NCI-H187 (cell line): ENCODE measurements at places on chromosomes 6 and 20.
A peak's percentile ranks its signal among the peaks of the same experiment; 100 is the strongest.

DNA sequence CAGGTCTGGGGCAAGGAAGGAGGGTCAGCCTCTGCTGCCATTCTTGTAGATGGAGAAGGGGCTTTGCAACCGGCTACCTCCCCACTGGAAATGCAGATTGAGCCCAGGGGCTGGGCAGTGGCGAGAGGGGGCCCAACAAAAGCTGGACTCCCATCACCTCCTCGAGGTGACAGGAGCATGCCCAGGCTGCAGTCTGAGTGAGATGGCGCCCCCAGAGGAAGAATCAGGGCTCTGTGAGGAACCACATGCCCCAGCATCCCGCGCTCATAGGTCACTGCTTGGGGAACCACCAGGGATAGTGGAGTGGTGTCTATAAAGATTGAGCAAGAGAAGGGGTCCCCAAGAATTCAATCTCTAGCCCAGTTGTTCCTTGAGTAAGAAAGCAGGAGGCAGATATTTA lies 31.6 kb upstream of the NEDD9 start:
- DNase-seq, result no peak

DNA sequence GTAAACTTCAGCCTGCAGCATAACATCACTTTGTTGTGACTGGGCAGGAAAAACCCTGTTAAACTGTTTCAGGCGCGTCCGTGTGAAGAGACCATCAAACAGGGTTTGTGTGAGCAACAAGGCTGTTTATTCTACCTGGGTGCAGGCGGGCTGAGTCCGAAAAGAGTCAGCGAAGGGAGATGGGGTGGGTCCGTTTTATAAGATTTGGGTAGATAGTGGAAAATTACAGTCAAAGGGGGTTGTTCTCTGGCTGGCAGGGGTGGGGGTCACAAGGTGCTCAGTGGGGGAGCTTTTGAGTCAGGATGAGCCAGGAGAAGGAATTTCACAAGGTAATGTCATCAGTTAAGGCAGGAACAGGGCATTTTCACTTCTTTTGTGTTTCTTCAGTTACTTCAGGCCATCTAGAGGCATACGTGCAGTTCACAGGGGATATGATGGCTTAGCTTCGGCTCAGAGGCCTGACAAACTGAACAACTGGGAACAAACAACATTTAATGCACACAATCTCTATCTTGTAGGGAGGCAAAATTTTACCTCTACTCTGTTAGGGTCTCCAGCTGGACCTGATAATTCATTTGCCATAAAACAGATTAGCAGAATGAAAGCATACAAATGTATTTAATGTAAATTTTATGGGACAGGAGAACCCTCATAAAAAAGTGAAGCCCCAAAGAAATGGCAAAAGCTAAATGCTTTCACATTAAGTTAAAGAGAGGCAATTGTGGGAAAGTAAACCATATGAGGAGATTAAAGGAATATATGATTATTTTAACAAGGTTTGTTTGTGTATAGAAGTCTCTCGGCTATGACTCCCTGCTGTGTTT lies 58.3 kb upstream of the HFE start:
- no peak for DNase-seq

- no peak for DNase-seq
Measured at GRCh38 chr6:37123957-37124729, 45.8 kb upstream of the PIM1 start.

DNA sequence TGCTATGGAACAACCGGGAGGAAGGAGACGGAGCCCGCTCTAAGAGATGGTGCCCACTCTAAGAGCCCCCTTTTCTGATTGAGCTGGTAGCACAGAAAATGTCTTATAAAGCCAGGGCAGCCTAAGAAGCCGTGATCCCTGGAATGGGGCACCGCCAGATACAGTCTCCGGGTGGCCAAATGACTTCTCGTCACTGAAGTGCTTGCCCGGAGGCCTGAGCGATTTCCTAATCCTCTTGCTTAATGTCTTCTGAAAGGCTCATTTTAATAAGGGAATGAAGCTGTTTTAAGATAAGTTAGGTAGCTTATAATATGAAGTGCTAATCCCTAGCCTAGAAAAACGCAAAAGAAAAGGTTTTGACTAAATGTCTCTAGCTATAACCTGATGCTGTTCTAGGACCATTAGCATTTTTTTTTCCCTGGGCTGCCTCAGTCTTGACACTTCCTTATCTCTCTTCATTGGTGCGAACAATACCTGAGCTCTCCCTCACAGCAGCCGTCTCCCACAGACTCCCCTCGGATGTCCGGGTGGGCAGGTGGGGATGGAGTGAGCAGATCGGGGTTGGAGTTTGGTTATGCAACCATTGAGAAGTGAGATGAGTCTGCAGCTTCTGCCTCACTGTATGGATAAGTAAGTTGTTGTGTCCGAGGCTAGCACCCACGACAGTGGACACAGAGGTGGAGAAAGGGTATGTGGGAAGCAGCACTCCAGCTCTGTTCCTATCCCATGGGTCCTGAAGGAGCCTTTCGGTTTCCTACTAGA lies 559.4 kb upstream of the AGPAT4 start:
- no peak for DNase-seq

GRCh38 chr6:37381579-37381978 lies 27.8 kb downstream of the RNF8 start:
- DNase-seq, result no peak

- no peak for DNase-seq
Measured at GRCh38 chr20:37955511-37955910, 52.6 kb downstream of the VSTM2L start.

GRCh38 chr6:30990422-30991086 lies 7.0 kb downstream of the MUC21 start:
- DNase-seq, result no peak

- no peak for DNase-seq
Measured at GRCh38 chr6:11188161-11188915, 44.1 kb downstream of the NEDD9 start.

GRCh38 chr6:148395583-148396101 lies 53.0 kb downstream of the SASH1 start:
- DNase-seq, result no peak

DNA sequence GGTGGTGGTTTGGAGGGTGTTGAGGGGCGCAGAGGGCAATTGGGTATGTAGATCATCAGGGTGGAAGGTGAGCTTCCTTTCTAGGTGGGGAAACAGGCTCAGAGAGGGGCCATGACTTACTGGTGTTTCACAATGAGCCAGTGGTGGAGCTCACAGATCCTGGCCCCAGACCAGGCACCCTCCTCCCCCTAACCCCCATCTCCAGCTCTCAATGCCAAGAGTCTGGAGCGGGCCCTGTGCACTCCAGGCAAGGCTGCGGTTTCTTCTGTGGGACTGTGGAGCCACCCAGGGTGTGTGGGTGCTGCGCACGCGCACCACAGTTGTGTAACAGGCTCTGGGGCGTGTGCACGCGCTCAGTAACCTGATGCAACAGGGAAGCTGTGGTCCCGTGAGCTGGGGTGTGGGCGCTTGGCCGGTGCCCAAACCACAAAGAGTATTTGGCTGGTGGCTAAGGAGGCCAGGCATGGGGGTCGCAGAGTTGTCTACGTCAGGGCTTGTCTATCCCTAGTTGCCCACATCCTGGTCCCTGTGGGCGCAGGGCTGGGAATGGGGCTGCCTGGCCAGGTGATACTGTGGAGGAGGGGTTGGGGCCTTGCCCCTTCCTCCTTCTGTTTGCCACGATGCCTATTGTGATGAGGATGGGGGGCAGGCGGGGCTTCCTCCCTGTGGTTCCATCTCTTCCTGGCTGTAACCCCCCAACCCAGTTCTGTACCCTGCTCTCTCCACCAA lies 37.5 kb upstream of the MRPS18A start:
- peak; percentile 57 for DNase-seq

GRCh38 chr6:56833127-56833791 lies 121.6 kb upstream of the BEND6 start:
- DNase-seq, result no peak

- DNase-seq, result no peak
Measured at GRCh38 chr6:75334266-75335040, 49.9 kb upstream of the TMEM30A start.

DNA sequence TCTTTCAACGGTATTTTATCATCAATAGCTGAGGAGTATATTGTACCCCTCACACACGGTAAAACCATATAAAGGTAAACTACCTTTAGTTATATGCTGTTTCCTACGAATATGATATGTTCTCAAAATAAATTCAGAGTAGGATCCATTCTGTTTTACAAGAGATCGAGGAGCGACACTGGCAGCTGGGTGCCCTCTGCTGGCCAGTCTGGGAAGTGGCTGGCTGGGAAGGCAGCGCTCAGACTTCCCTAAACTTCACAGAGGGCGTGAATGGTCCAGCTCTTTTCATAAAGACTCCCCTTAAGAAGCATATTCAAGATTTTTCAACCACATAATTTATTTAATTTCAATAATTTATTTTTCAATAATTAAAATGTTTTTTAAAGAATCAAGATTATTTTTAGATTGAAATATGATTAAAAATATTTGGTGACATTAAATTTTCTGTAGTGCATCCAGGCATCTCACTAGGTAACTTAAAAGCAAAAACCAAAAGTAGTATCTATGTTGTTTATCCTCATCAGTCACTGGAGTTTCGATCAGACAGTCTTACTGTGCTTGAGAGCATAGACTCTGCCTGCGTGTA lies 187.5 kb upstream of the PDE10A start:
- DNase-seq, result no peak

DNA sequence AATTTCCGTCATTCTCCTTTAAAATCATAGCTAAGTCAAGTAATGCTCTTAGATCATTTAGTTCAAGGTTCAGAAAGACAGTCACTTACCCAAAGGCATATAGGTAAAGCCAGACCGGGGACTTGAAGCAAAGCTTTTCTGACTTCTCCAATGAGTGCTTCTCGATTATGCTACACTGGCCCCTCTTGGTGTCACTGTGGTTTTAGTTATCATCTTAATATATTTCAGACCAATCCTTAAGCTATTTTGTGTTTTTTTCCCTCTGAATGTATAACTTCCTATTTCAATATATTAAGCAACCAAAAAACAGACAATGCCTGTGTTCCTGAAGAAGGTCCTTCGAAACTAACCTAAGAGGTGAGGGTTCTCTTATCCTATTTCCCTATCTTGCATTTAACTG lies 3.9 kb downstream of the PRDM1 start:
- no peak for DNase-seq

GRCh38 chr6:41937861-41938574 lies 3.6 kb downstream of the CCND3 start:
- no peak for DNase-seq

GRCh38 chr6:99711925-99712324 lies 105.3 kb downstream of the PRDM13 start:
- no peak for DNase-seq
